ENCODE measurements at places on chromosomes 3 and 15.

- DNase-seq = no peak
Measured at GRCh38 chr3:134334231-134334900, 39.9 kb downstream of the AMOTL2 start.

- DNase-seq = no peak
Measured at GRCh38 chr15:66955871-66956585, 109.4 kb upstream of the SMAD3 start.

GRCh38 chr3:78762121-78762520 is 1005.7 kb downstream of the ROBO1 start:
- no peak for DNase-seq

GRCh38 chr3:79414806-79415205 is 353.0 kb downstream of the ROBO1 start:
- no peak for DNase-seq

DNA sequence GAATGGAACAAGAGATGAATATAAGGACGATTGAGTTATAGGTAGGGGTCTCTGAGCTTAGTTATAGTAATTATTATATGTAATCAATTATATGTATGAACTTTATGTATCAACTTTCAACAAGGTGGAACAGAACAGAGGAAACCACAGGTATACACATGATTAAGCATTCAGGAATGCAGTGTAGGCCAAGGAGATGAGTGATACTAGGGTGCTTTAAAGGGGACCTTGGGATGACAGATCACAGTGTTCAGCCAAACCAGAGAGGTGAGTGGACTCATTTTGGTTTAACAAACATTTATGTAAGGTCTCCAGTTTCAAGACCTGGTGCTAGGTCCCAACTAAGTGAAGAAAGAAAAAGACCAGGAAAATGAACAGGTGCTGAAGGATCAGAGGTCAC is 895.5 kb downstream of the ROBO2 start:
- DNase-seq = no peak

DNA sequence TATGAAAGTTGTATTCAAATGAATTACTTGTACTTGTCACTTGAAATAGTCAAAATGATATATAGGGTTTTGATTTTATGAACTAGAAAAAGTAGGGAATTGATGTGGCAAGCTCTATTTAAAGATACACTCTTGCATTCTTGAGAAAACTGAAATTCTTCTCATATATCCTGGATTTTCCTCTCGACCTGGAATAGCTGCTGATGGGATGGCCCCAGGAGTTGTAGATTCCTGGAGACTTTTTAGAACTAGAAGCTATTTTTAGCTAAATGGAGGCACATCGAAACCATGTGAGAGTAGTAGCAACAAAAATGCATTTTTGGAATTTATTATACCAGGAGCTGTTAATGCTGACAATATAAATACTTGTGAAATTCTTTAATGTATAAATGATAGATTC is 125.9 kb downstream of the LEKR1 start:
- no peak for DNase-seq

GRCh38 chr15:41284427-41285177 is 47.8 kb downstream of the OIP5 start:
- DNase-seq = no peak

GRCh38 chr3:111241960-111242359 is 170.3 kb downstream of the NECTIN3 start:
- DNase-seq = no peak

- DNase-seq = no peak
Measured at GRCh38 chr15:52645916-52646315, 33.3 kb downstream of the ATOSA start.

DNA sequence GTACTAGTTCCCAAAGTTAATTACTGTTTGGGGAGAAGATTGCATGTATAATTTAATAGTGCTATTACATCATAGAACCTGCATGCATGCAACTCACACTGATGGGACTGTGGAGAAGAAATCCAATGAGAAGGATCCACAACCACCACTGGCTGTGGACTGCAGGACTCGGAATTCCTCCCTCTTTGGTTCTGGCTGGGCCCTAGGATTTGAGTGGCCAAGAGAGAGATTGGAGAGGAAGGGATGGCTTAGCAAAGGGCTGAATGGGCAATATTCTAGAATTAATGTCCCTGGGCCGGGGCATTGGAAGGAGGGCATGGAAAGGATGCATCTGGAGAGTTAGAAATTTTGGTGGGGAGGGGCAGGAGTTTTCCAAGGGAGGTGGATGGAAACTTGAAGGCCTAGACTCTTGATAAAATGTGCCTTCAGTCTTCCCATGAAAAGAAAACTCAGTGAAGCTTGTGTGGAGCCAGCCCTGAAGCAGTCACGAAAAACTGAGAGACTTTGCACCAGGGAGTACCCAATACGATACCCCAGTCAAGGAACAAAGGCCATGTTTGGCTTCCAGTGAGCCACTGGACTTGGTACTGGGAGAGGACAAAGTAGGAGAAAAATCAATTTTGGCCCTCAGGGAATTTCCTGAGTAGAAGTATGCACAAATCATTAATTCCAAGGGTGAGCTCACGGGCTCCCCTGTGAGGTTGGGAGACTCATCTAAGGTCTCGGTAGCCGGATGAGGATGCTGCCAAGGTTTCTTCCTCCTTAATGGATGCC is 31.4 kb upstream of the TPM1 start:
- DNase-seq = no peak

DNA sequence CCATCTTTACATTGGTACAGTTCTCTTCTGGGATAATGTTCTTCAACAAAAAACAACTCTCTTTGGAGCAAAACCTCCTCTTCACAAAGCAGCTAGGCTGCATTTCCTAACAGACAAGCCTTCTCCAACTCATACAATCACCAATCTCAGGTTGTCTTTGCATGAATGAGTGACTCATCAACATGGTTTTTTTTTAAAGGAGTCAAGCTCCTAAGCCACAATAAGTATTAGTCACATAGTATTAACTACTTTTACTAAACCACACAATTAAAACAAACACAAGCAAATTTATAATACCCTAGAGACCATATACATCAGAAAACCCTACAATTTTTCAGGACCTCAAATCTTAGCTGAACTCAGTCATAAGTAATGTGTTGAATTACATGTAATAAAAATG is 137.4 kb downstream of the TBC1D5 start:
- no peak for DNase-seq

- no peak for DNase-seq
Measured at GRCh38 chr3:115071601-115072000, 75.5 kb downstream of the ZBTB20 start.

GRCh38 chr15:67322481-67322880 is 67.9 kb downstream of the IQCH start:
- DNase-seq = no peak

DNA sequence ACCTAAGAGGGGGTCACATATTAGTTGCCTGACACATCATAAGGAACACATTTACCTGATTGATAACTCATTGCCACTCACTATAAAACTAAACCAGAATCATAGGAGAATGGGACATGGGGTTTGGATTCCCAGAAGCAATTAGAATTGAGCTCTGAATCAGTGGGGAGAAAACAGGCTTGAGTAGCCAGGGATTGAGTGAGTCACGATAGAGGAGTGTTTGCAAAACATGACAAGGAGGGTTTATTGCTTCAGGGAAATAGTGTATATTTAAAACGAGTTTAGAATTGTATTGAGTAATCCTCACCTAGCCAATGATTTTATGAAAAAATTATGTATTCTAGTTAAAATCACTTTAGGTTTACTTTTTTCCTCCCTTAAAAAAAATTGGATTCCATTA is 101.1 kb upstream of the THRB start:
- DNase-seq = no peak

GRCh38 chr3:11021611-11022011 is 29.1 kb downstream of the SLC6A1 start:
- no peak for DNase-seq

DNA sequence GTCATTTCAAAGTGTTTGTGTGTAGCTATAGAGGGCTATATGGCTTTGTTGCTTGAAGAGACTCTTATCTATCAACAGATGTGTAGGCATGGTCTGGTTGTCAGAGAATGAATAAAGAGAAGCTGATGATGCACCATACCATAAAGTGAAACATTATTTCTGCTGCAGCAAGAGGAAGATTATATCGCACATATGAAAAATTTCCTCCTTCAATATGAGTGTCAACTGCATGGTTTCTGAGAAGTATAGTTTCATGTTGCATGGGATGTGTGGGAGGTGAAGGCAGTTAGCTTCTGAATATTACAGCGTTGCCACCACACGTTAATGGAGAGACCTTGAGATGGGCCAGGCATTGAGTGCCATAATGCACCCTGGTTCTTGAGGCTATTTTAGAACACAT is 217.9 kb downstream of the SATB1 start:
- DNase-seq = no peak

DNA sequence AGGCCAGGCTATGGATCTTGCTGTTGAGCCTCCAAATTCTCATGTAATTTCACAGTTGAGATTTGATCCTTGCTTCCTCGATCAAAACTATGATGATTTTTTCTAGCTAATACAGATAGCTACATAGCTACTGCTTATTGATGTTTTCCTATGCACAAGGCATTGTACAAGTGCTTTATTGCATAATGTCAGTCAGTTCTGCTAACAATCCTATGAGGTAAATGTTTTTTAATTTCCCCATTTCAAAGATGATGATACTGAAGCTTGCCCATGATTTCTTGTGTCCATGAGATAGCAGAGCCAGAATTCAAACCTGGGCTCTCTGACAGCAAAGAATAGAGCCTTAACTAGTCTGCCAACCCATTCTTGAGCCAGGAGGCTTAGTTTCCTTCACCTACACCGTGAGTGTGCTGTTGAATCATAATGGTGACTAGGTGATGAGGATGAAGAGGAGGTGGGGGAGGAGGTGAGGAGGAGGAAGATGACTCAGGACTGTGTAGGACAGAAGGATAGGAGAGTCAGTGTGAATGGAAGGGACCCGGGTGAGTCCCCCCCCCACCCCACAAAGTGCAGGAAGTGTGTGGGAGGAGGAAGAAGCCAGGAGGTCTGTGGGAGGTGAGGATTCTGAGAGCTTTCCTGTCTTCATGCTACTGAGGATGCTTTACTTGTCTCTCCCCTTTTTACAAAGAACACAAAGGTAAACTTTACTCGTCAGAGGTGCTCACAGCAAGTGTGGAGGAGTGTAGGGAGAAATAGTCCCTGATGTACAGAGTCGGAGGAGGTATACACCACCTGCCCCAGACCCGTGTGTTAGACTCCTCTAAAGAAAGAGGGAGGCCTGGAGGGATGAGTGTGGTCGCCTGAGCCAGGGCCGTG is 3.6 kb downstream of the TAGLN3 start:
- DNase-seq = no peak

DNA sequence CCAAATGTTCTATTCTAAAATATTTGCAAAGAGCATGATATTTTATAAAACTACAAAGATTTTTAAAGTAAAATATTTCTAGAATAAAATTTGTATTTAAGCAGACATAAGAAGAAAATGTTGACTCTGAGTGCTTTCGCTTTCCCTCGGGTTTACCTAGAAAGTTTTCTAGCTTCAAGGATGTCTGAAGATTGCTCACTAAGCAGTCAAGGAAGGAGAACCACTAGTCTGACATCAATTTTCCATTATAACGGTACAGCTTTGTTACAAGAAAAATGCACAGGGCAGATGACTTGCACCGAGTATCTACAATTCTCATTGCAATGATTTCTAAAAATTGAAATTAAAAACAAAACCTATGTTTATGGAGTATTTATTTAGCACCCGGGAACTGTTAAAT is 14.2 kb downstream of the GPR15 start:
- DNase-seq = no peak

DNA sequence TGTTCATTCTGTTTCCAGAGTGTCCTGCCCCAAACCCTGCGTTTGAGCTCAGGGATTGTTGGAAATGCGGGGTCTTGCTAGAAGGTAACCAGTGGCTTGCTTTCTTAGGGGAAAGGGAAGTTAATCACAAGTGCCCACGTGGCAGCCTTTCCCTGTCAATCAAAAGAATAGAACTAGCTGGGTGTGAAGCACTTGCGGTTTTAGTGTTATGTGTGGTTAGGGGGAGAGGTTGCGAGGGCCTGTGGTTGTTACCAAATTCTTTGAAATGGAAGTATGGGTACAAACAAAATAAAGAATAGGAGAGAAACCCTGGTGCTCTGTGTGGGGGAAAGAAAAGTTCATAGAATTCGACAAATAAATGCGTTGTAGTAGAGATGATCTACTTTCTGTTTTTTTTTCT is 67.6 kb downstream of the FNDC3B start:
- peak; percentile 15 for DNase-seq

DNA sequence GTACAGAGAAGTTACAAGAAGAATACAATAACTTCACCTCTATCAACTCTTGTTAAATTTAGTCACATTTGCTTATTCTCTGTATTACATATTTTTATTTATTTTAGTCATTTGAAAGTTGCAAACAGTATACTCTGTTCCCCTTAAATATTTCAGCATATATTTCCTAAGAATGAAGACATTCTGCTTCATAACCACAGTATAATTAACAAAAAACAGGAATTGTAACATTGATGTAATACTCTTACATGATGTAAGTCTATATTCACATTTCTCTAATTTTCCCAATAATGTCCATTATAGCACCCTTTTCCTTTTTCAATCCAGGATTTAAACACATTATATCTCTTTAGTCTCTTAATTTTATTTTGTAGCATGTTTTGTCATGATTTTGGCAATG is 112.0 kb downstream of the AKAP13 start:
- no peak for DNase-seq

- no peak for DNase-seq
Measured at GRCh38 chr3:113218681-113219045, 7.3 kb downstream of the BOC start.

GRCh38 chr15:76193934-76194333 is 117.3 kb downstream of the ETFA start:
- no peak for DNase-seq

- no peak for DNase-seq
Measured at GRCh38 chr3:149120051-149120972, 9.1 kb upstream of the HPS3 start.

DNA sequence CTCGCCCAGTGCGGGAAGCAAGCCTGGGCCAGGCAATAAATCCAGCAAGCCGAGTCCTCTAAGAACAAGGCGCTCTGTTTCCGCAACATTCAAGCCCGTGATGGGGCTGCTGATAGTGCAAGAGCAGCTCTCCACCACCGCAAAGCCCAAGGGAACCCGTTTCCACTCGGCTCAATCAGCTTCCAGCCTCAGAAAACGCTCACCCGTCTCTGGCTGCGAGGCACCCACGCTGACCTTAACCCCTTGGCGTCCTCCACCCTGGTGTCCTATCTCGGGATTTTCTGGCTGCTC is 17.8 kb downstream of the SPATA12 start:
- no peak for DNase-seq

DNA sequence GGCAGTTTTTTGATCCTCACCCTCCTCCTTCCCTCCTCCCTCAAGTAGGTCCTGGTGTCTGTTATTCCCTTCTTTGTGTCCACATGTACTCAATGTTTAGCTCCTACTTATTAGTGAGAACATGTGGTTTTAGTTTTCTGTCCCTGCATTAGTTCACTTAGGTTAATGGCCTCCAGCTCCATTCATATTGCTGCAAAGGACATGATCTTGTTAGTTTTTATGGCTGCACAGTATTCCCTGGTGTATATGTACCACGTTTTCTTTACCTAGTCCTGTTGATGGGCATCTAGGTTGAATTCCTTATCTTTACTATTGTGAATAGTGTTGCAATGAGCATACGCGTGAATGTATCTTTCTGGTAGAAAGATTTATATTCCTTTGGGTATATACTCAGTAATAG is 61.7 kb upstream of the FGF7 start:
- DNase-seq = no peak

- no peak for DNase-seq
Measured at GRCh38 chr3:58952128-58952917, 97.5 kb downstream of the CFAP20DC start.

- DNase-seq = no peak
Measured at GRCh38 chr3:72427624-72428023, 420.6 kb downstream of the SHQ1 start.
